NCI-H460 (cell line): ENCODE measurements at places on chromosomes 2 and 18. TPM values are rescaled to one million over a fixed set of nuclear protein-coding genes. Genes with fewer than 3 reads are reported as not detected.

SLC19A3 gene
- 9.7 and 12.3 TPM in 2 replicates for total RNA-seq

GPBAR1 gene
- 0.15 TPM in 1 of 2 replicates, not detected in the other for total RNA-seq

UXS1 gene
- total RNA-seq, result 24.3 and 29.8 TPM in 2 replicates

FRZB gene
- not detected in 2 replicates for total RNA-seq

ZAP70 gene
- not detected in 2 replicates for total RNA-seq

PFN4 gene
- 0.77 and 1.6 TPM in 2 replicates for total RNA-seq

LINC00305 gene
- not detected in 2 replicates for total RNA-seq

RESP18 gene
- not detected in 2 replicates for total RNA-seq

COL6A3 gene
- 0.17 and 0.27 TPM in 2 replicates for total RNA-seq

ECEL1 gene
- 2.0 and 2.8 TPM in 2 replicates for total RNA-seq

LYPD6 gene
- 5.5 and 5.6 TPM in 2 replicates for total RNA-seq

LYPD1 gene
- 32.4 and 34.4 TPM in 2 replicates for total RNA-seq

ACADL gene
- total RNA-seq, result 0.32 and 0.66 TPM in 2 replicates

CROCC2 gene
- not detected in 2 replicates for total RNA-seq

CCDC102B gene
- total RNA-seq, result 5.3 and 8.5 TPM in 2 replicates

PKDCC gene
- 1.9 and 2.1 TPM in 2 replicates for total RNA-seq

ANKRD30B gene
- not detected in 2 replicates for total RNA-seq

PDE1A gene
- 41.1 and 42.5 TPM in 2 replicates for total RNA-seq

CXCR2 gene
- total RNA-seq, result not detected in 2 replicates

GEN1 gene
- total RNA-seq, result 17.5 and 20.1 TPM in 2 replicates

SPATS2L gene
- total RNA-seq, result 58.3 and 63.3 TPM in 2 replicates

TTR gene
- total RNA-seq, result not detected in 2 replicates

PTPRN gene
- total RNA-seq, result 11.3 and 22.7 TPM in 2 replicates

TDRD15 gene
- not detected in 2 replicates for total RNA-seq

RBKS gene
- total RNA-seq, result 3.0 and 3.8 TPM in 2 replicates

CPS1 gene
- 683 and 686 TPM in 2 replicates for total RNA-seq

TTN gene
- 2.0 and 2.6 TPM in 2 replicates for total RNA-seq

PER2 gene
- total RNA-seq, result 4.2 and 4.5 TPM in 2 replicates

KLHL41 gene
- total RNA-seq, result not detected in 2 replicates

HNMT gene
- 9.8 and 17.0 TPM in 2 replicates for total RNA-seq

NPHP1 gene
- total RNA-seq, result 9.8 and 11.9 TPM in 2 replicates

SPATA3 gene
- total RNA-seq, result not detected in 2 replicates

MBP gene
- 99.3 and 115 TPM in 2 replicates for total RNA-seq

SLC40A1 gene
- total RNA-seq, result 8.8 and 12.5 TPM in 2 replicates

BOLL gene
- total RNA-seq, result not detected in 2 replicates

C1GALT1C1L gene
- 1.3 and 2.0 TPM in 2 replicates for total RNA-seq

VSNL1 gene
- not detected in 2 replicates for total RNA-seq

ADD2 gene
- 23.1 and 29.8 TPM in 2 replicates for total RNA-seq

STON1 gene
- 1.0 and 1.2 TPM in 2 replicates for total RNA-seq

ANKRD30BL gene
- not detected in 2 replicates for total RNA-seq

DYNAP gene
- not detected in 2 replicates for total RNA-seq

SERPINB4 gene
- total RNA-seq, result not detected in 2 replicates
